ENCODE measurements at places on chromosomes 3 and 15.

GRCh38 chr3:76122007-76122406 lies 336.7 kb upstream of the ZNF717 start:
- DNase-seq: no peak

- no peak for DNase-seq
These were observed 67.8 kb downstream of the FMN1 start for GRCh38 chr15:33126559-33127290.

GRCh38 chr15:93372865-93373223 lies 283.8 kb upstream of the RGMA start:
- no peak for DNase-seq

- no peak for DNase-seq
These were observed 11.5 kb upstream of the USP50 start for GRCh38 chr15:50558012-50558411.

DNA sequence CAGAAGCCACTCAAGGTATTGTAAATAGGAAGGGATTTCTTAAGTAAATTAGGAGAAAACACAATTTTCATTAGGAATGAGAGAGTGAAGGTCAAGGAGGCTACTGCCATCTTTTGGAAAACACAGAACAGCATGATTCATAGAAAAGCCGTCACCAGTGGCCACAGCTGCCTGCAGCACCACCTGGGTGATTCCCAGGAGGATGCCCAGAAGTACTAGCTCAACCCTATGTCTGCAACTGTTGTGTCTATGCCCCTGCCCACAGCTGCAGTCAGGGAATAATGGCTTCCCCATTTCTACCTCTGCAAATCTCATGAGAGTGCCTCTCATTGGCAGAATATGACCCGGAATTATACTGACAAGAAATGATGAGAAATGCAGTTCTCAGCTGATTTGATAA lies 300.0 kb downstream of the IGSF11 start:
- no peak for DNase-seq

GRCh38 chr15:42154212-42154941 lies 2.1 kb downstream of the PLA2G4F start:
- DNase-seq: no peak

GRCh38 chr3:133620066-133620784 lies 41.5 kb downstream of the TOPBP1 start:
- no peak for DNase-seq

DNA sequence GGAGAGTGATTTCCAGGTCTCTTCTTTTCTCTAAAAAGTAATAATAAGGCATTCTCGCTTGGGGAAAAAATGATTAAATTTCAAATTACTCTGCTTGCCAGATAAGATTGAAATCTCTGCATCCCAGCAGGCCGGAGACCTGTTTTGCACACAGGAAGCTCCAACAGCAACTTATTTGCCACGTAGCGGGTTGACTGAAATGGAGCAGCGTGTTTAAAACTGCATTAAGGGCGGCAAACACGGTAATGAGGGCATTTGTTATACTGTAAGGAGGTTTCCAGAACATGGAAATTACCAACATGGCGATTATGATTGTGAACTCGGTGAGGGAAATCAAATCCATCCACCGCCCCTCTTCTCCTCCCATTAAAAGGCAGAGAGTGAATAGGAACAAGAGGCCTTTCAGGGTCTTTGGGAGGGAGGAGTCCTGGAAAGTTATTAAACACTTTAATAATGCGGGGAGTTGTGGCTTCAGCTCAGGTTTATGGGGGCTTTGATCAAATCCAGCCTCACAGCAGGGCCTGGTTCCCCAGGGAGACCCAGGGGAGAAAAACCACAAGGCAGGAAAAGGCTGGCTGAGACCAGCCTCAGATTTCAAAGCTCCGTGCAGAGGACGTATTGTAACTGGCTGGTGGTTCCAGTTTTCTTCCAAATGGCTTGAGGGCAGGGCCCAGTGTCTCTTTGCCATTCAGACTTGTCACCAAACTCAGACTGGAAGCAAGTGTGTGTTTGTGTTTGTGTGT lies 242.3 kb downstream of the TLE3 start:
- DNase-seq: no peak

- DNase-seq: no peak
These were observed 46.4 kb downstream of the POMGNT2 start for GRCh38 chr3:43059456-43059855.

All from effector CD4-positive, alpha-beta T cell (primary cell).